ENCODE measurements at places on chromosomes 7 and 10.

- no peak for DNase-seq
Measured at GRCh38 chr10:110414548-110415309, 83.0 kb upstream of the DUSP5 start.

DNA sequence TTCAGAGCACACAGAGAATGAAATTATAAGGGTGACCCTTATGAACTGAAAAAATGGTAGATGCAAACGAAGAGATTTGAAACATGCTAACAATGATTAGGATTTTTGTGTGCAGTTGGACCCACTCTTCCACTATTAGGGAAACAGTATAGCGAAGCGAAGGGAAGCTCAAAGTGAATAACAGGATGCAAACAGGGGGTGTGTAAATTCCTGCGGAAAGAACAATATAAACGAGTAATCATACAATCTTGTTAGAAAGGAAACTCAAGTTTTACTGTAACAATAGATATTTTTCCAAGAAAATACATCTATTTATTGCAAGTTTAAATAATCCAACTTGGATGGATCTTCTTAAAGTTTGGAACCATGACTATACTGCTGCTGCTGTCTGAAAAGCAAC lies 14.7 kb downstream of the AHR start:
- no peak for DNase-seq

- DNase-seq = no peak
Measured at GRCh38 chr7:28083998-28084985, 96.3 kb downstream of the JAZF1 start.

DNA sequence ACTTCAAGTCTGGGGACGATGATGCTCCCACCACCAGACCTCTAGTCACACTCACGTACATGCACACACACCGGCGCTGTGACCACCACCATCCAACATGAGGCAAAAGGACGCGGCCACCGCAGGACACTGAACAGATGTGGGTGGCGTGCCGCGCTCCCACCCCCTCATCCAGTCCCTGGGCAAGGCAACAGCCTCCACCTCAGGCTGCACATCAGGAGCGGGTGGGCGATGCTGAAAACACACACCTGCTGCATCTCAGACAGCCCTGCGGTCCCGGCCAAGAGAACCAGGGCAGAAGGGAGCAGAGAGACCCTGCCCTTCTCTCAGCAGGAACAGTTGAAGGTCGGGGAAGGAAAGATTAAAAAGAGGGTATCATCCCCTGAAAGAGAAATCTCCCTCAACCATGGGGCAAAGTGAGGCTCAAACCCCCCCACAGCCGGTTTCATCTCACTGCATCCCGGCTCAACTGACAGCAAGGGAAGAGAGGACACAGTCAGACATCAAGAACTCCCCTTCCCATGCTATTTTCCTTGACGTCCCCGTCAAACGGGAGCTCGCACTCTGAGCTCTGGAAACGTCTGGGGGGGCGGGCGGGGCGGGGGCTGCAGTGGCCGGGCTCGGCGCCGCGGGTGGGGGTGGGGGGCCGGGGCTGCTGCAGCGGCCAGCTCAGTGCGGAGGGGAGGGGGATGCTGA lies 1.1 kb downstream of the CAMK2G start:
- DNase-seq = no peak

DNA sequence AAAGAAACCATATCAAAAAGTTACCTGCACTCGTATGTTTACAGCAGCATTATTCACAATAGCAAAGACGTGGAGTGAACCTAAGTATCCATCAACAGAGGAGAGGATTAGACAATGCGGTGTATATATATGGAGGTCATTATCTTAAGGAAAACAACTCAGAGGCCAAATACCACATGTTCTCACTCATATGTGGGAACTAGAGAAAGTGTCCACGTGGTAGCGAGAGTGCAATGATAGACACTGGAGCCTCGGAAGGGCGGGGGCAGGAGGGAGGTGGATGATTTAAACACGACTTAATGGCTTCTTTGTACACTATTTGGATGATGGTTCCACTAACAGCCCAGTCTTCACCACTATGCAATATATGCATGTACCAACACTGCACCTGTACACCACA lies 40.1 kb upstream of the RNF32 start:
- no peak for DNase-seq

GRCh38 chr10:119724593-119725516 lies 995 bp upstream of the INPP5F start:
- DNase-seq = no peak

DNA sequence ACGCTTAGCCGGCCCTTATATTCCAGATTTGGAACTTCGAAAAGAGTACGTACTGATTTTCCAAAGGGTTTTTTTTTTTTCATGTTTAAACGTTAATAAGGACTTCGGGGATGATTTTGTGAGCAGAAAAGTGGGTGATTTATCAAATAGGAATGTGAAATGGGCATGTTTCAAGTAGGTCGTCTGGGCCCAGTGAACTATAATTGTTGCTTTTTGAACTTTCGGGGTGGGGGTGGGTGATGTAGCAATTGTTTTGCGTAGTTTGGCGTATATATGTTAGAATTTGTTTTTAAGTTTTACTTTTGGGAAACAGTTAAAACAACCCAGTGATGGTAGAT lies 299 bp upstream of the PBLD start:
- DNase-seq = no peak

- DNase-seq = no peak
Measured at GRCh38 chr7:4797858-4798705, 22.7 kb downstream of the AP5Z1 start.

DNA sequence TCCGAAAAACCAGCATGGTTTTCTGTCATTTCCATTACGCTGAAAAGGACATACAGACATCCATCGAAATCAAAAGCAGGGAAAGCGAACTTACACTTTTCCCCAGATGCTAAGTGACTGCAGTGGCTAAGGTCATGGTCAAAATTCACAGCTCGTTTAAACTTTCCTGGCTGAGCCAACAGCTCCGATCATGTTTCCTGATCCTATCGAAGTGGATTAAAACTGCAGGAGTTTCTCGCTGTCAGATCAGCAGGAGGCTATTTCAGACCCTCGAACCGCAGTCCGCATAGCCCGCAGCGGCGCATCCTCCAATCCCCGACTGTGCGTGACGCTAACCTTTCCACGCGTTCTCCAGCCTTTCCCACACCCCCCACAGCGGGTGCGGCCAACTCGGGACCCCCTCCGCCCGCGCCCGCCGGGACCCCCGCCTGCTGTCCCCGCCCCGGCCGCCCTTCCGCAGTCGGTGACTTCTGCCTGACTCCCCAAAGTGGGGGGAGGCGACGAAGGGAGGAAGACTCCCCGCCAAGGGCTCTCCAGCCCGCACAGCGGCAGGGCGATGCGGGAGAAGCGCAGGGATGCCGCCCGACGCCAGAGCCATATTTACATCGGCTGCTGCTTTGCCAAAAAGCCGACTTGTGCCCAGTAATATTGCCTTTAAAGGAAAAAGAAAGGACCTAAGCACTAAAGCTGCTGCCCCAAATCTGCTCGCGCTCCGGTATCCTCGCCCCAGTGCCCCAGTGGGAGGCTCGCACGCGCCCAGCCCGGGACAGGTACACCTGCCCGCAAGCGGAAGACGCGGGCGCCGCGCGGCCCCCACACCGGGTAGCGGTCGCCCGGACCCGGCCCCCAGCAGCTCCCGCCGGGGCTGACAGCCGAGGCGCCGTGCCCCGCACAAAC lies 1.2 kb downstream of the PIP4K2A start:
- no peak for DNase-seq

DNA sequence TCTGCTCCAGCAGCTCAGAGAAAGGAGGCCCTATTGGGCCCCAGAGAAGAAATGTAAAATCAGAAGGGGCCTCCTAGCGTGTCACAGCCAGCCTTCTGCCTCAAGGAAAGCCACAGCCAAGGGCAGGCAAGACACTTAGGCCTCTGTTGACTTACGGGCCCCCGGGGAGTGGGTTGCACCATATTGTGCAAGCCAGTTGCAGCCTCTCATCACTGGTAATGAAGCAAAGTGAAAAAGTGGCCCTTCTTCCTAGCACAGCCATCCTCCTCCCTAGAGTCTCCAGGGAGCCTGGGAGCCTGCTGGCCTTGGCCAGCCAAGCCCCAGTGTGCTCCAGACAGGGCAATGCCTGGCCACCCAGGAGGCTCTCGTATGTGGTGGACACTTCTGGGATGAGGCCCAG lies 56.2 kb upstream of the GDF10 start:
- DNase-seq = no peak

GRCh38 chr7:18708204-18708603 lies 212.7 kb downstream of the HDAC9 start:
- DNase-seq = no peak

GRCh38 chr10:21238717-21239116 lies 286.8 kb downstream of the SKIDA1 start:
- no peak for DNase-seq

DNA sequence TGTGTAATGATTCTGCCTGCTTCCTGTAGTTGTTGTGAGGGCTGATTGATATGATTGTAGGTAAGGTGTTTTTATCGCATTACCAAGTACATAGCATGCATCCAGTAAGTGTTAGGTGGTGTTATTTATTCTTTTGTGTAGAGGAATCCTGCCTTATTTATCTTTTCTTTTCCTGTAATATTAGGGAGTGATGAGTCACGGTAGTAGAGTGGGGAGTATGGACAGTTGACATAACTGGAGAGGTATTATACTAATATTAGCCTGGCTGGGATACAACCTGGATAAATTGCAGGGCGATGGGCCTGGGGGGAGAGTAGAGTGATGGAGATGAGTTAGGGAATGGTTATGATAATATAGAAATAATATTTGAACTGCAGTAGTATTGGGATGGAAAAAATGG lies 9.8 kb downstream of the SDK1 start:
- DNase-seq = no peak

GRCh38 chr10:78727728-78728127 lies 341.0 kb upstream of the ZMIZ1 start:
- DNase-seq = no peak

DNA sequence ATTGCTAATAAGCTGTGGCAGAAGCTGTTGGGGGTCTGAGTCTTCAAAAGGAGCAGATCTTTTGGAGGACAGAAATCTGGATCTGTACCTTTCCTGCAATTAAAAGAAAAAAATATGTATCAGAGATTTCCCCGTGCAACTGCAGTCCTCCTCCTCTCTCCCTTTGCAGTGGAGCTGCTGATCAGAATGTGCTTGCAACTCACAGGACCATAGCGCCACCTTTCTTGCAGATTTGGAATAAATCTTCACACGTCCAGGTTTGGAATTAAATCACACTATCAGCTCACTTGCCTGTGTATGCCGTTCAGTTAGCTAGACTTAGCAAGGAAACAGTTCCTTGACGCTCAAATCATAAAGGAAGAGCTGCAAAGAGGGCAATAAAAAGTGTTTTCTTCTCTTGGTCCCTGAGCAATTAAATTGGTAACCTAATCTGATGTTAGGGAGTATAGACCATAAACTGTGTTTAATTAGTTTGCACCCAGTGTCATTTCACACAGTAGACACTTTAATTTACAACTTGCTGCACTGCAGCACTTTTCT lies 77.4 kb downstream of the PON1 start:
- DNase-seq = no peak

- no peak for DNase-seq
Measured at GRCh38 chr10:74677951-74678350, 148.4 kb upstream of the KAT6B start.

GRCh38 chr7:94434042-94434441 lies 39.3 kb downstream of the COL1A2 start:
- no peak for DNase-seq

DNA sequence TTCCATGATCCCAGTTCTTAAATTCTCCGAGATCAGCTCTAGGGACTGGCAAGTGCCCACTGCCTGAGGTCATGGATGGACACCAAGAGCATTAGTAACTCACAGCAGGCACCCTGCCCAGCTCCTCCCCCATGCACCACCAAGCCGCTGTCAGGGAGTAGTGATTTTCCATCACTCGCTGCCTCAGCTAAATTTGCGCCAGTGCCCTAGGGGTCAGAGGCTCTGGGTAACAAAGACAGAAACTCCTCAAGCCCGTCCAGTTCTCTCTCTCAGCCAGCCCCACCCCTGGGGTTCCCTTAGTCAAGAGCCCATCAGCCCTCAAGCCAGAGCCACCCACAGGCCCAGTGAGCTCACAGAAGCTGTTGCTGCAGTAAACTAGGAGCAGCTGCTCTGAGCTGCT lies 30.0 kb downstream of the PAX2 start:
- no peak for DNase-seq

GRCh38 chr7:130337410-130337971 lies 7.1 kb upstream of the CPA5 start:
- DNase-seq = no peak

GRCh38 chr10:18610517-18610916 lies 40.9 kb downstream of the NSUN6 start:
- no peak for DNase-seq

DNA sequence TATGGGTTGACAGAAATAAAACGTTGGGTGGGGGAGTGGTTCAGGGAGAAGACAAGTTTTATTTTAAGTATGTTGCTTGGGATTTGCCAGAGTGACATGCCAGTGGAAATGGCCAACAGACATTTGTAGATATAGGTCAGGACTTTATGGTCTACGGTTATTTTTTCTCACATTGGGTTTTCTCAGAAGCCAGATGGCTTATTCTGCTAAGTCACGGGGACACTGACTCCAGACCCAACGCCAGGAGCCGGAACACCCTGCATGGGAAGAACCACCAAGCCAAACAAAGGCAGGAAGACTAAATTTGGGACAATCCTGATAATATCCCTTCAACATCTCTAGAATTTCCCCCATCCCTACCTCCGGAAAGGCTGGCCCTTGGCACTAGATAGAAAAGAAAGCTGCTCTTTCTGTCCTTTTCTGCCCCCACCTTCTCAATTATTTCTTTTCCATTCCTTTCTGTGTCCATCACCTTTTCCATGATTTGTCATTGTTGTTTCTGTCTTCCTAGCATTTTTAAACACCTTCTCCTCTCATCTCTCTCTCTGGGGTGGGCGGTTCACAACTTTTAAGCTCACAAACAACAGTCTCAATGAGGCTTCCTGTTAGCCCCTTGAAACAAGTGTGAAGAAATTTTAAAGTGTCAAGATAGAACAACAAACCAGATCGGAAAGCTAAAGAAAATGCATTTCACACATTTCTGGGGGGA lies 44.7 kb downstream of the TBXAS1 start:
- DNase-seq = no peak

GRCh38 chr7:32890010-32890792 lies 1.4 kb downstream of the KBTBD2 start:
- DNase-seq = no peak

- no peak for DNase-seq
Measured at GRCh38 chr7:119931230-119931824, 341.6 kb upstream of the KCND2 start.

- no peak for DNase-seq
Measured at GRCh38 chr10:115706488-115707076, 566.4 kb downstream of the GFRA1 start.

- DNase-seq = no peak
Measured at GRCh38 chr7:138245216-138245615, 169.0 kb downstream of the AKR1D1 start.

- no peak for DNase-seq
Measured at GRCh38 chr7:99006739-99007424, 128.6 kb downstream of the TRRAP start.

GRCh38 chr10:126598009-126598408 lies 72.5 kb downstream of the C10orf90 start:
- no peak for DNase-seq

GRCh38 chr10:16470747-16471146 lies 33.9 kb downstream of the PTER start:
- no peak for DNase-seq

- DNase-seq = no peak
Measured at GRCh38 chr7:2212906-2213305, 19.8 kb downstream of the MAD1L1 start.

- no peak for DNase-seq
Measured at GRCh38 chr7:74061840-74062539, 21.6 kb upstream of the LIMK1 start.

Data from cortex of kidney (tissue), 1 donor.